ENCODE measurements at places on chromosomes 5 and 9.

DNA sequence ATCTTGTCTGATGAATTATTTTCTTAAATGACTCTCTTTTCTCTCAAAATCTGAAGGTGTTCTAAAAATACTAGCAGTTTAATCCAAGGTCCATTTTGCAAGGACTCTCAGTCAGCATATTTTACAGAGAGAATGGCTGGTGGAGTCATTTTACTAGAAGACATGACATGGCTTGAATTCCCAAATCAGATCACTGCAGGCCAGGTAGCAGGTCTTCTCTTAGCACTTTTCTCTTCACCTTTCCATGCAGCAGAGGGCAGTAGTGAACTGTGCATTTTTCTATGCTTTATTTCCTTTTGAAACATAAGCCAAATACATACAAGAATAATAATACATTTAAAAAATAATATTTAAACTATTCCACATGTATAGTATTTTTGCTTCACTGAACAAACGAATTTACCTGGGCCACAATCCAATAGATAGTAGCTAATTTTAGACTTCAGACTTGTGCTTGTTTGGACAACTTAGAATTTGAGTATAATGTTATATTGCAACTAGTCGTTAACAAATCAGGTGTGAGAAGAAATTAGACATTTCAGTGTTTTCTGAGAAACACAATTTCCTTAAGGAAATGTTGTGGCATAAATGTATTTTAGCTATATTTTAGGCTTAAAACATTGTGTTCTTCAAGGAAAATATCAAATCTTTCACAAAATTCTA is 289.4 kb upstream of the DAB2 start:
- DNase-seq, result peak; percentile 35

DNA sequence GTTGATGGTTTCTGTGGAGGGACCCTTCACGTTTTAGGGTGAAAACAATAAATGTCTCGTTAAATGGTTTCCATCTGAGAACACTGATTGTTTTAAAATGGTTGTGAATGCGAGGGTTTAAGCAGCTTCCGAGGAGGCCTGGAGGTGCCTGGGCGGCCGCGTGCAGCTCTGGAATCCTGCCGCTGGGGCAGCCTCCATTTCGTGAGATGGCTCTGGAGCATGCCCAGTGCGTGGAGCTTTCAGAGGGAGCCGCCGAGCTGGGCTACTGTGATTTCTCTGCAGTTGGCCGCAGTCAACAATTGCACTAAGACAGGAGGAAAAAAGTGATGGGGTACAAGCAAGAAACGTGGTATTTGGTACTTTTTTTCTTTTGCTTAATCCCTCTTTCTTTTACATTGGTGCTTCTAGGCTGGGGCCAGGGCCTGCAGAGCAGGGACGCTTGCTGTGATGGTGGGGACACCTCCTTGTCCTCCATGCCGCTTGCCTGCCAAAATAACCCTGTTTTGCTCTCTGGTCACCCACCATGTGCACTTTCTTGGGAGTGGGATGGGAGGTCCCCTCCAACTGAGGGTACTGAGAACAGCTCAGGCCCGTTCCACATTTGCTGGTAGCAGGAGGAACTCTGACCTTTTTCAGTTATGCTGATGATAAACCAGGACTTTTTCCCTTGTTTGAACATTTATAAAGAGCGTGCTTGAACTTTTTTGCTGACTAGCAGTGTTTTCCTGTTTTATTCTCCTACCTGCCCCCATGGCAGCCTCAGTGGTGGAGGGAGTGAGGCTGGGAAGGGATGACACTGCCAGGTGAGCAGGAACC is 47.1 kb downstream of the EHMT1 start:
- DNase-seq, result peak; percentile 67

GRCh38 chr5:42749020-42749419 is 7.6 kb upstream of the CCDC152 start:
- no peak for DNase-seq

GRCh38 chr9:113631137-113631765 is 167.7 kb downstream of the RGS3 start:
- no peak for DNase-seq

- DNase-seq, result peak; percentile 37
Observed at GRCh38 chr9:11319538-11319937, 706.7 kb upstream of the PTPRD start.

DNA sequence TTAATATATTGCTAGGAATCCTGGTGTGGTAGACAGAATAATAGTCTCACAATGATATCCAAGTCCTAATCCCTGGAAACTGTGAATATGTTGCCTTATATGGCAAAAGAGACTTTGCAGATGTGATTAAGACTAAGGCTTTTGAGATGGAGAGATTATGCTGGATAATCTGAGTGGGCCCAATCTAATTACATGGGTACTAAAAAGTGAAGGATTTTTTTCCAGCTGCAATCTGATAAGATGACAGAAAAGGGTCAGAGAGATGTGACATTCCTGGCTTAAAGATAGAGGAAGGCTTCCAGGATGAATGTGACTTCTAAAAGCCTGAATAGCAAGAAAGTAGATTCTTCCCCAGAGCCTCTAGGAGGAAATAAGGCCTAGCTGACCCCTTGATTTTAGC is 80.7 kb upstream of the MPDZ start:
- DNase-seq, result no peak

DNA sequence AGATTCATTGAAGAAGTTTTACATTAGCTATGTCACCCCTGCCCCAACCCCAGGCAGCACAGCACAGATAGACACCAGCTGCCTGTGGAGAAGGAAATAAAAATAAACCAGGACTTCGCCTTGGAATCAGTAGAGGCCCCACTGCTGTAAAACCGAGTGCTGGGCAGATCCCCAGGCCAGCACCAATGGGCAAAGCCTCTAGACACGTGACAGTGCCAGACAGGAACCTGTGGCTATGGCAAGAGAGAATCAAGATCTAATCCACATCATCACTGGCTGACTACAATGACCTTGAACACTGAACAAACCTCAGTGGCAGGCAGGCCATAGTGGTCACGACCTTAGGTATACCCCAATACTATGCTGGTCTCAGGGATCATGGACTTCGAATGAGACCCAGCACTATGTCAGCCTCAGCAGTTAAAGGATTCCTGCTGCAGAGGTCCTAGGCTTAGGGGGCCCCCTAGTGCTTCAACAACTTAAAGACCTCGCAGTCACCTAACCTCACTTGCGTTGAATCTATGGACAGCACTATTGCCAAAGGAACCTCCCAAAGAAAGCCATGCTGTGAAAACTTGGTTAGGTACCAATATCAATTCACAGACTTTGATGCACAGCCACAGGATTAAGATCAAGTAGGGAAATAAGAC is 2118.6 kb upstream of the C9orf72 start:
- DNase-seq, result peak; percentile 9

DNA sequence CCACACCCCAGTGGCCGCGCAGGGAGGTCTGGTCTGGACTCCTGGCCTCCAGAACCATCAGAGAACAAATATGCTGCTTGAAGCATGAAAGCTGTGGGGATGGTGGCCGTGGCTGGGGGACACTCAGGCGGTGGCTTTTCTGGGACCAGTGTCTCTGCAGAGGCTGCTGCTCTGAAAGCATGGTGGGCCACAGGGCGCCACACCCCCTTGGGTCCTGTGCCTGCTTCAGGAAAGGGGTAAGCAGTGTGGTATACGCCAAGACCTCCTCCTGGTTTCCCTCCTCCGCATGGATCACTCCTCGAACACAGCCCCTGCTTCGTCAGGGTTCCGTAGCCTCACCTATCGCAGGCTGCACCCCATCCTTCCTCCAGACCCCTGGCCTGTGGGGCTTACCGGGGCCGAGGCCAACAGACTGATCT is 19.7 kb upstream of the TERT start:
- DNase-seq, result no peak

- no peak for DNase-seq
Observed at GRCh38 chr5:147372191-147372590, 137.4 kb downstream of the STK32A start.

DNA sequence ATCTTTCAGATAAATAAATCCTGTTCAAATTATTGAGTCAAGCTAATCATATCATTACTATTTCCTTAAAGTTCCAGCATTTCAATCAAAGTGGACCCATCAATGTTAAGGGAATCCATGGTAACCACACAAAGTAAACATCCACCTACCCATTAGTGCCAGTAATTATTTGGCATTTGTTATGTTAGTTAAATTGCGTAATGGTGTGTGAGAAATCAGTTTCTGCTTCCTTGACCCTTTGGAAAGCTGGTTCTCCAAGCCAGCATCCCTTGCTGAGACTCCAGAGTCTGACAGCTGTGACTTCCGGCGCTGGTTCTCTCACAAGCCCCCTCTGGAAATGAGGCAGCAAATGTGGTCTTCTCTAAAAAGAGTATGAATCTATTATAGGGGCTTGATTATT is 308.6 kb upstream of the EFNA5 start:
- no peak for DNase-seq

- DNase-seq, result no peak
Observed at GRCh38 chr5:10502130-10502529, 60.5 kb downstream of the ROPN1L start.

GRCh38 chr9:129497005-129497812 is 123.7 kb downstream of the C9orf50 start:
- peak; percentile 60 for DNase-seq

GRCh38 chr9:110255463-110256379 is 586 bp downstream of the TXN start:
- DNase-seq, result peak; percentile 41

GRCh38 chr5:132819468-132819867 is 6.4 kb downstream of the SOWAHA start:
- DNase-seq, result peak; percentile 53

DNA sequence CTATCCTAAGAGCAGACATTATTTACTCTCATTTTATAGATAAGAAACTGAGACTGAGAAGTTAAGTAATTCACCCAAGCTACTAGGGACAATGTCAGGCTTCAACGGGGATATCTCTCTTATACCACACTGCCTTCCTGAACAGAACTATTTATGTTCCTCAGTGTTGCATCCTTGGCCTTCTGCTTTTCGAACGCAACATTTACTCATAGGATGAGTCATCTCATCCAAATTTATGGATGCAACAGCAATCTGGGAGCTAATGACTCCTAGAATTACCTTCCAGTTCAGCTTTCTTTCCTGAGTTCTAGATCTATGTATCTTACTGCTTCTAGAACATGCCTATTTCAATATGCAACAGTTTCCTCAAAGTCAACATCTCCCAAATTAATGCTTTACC is 103.6 kb upstream of the PAM start:
- no peak for DNase-seq

GRCh38 chr5:172870715-172871461 is 36.8 kb downstream of the ERGIC1 start:
- DNase-seq, result no peak

DNA sequence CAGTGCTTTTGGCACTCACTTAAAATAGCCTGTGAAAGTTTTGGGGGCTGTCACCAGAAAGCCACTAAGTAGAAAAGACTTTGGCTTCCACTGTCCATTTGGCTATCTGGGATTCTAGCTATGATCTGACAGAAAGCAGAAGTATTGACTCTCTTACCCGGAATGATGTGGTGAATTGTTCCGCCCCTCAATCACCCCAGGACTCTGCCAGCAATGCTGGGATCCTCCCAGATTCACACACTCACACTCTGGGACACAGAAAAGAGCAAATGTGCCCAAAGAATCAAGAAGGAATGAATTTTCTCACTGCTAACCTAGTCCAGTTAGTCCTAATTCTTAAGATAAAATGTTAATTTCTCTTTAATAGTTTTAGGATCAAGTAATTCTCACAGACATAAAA is 576.9 kb downstream of the BNC2 start:
- no peak for DNase-seq

GRCh38 chr5:6328173-6328572 is 50.2 kb downstream of the MED10 start:
- DNase-seq, result no peak
